ENCODE measurements at places on chromosomes 16 and 17.

DNA sequence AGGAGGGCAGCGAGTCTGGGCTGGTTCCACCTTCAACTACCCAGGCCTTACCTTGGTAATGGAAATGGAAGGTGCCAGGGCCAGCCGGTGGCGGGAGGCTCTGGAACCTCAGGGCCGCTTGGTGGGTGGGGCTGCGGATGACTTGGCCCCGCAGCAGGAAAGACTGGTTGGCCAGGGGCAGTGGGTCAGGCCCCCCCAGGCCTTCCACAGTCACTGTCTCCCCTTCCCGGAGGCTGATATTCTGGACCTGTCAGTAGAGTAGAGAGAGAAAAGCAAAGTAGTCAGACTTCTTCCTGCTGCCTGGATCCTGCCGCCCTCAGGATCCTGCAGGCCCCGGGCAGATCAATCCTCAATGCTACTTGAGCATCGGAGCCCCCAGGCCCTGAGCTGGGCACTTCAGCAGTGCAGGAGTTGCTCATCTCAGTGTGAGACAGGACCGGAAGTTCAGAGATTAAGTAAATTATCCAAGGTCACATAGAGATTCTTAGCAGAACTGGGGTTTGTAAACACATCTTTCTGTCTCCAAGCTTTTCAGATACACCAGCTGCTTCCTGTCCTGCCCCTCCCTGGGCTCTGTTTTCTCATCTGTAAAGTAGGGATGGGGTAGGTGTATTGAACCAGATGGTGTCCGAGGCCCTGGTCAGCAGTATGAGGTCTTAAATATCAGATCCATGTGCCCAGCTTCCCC is 18.5 kb upstream of the PHF12 start:
- no peak for DNase-seq

DNA sequence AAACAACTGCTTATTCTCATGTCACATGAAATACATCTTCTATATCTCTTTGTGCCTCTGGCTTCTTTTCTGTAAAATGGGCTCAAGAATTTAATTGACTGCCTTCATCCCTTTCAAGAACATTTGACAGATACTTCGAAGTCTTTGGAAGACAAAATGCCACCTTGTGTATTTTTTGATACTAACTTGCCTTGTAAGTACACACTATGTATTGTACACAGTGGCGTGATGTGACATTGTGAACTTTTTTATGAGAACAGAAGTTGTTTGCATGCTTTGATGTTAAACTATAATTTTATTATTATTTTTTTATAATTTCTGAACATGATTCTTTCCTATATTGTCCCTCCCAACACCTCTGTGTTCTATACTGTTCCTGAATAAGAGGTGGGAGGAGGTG is 73.7 kb downstream of the MAP2K4 start:
- DNase-seq = no peak

- DNase-seq = no peak
These were observed 1.6 kb upstream of the ATP6V0C start for GRCh38 chr16:2511996-2512734.

DNA sequence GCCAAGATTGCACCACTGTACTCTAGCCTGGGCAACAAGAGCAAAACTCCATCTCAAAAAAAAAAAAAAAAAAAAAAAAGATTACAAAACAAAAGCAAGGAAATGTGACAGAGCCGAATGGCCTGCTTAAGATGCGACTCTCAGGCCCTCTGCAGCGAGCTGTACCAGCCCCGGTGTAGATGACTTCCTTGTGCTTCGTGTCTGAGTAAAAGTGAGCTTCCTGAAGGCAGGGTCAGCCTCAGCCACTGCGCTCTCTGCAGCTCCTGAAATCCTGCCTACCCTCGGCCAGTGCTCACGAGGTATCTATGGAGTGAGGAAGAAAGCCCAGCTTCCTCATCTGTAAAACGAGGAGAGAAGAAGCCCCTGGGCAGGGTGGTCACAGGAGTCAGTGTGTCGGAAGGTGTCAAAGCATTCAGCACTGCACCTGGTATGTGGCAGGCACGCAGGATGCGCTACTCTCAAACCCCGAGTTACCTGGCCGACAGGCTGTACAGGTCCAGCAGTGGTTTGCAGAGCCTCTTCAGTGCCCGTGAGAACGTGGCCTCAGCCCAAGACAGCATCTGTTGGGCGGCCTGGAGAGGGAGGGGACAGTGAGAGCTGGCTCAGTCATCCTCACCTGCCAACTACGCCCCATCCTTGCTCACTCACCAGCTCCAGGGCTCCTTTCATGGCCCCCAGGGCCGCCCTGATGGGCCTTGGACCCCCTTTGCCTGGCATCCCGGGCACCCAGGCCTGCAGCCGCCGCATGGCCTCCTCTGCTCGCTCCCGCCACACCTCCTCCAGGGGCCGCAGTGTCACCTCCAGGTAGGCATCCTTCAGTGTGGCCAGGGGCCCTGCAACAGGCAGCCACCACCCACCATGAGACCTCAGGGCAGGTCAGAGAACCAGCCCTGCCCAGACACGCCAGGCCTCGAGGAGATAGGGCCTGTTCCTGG is 44.6 kb downstream of the RMI2 start:
- no peak for DNase-seq

- DNase-seq = no peak
These were observed 17.0 kb upstream of the RFFL start for GRCh38 chr17:35080536-35080935.

GRCh38 chr17:58873926-58874325 is 118.3 kb downstream of the PPM1E start:
- no peak for DNase-seq

- DNase-seq = no peak
These were observed 51.7 kb upstream of the NACA2 start for GRCh38 chr17:61642768-61643167.

GRCh38 chr17:20244671-20245070 is 222.7 kb downstream of the LGALS9B start:
- no peak for DNase-seq
